ENCODE measurements at places on chromosomes 3 and 15.

DNA sequence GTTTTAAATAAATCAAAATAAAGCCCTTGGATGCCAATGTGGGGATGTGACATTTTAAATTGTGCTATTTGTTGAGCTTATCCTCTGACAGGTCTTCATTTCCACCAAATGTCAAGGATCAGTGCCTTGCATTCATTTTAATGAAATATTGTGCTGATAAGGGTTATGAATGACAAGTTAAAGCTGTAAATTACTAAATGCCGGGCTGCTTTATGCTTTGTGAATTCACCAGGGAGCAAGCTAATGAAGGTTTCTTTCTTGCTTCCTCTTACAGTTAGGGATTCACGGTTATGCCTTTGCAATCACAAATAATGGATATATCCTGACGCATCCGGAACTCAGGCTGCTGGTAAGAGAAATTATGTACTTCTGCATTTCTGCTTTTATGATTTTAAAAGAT lies 81.7 kb downstream of the LRTM1 start:
- DNase-seq = no peak

DNA sequence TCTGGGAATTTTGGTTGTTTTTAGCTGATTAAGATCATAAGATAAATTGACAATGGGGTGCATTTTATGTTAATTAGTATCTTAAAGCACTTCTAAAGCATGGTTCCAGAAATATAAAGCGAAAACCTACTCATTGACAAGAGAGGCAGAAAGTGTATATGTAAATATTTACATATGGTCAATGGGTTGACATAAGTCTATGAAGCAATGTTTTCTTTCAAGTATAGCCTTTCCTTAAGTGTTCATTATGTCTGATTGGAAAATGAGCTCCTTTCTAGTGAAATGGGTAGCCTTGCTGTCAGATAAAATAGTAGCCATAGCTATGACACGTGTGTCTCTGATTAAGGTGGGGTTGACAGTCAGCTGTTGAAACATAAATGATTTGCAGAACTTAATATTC lies 365.2 kb upstream of the AGTR1 start:
- no peak for DNase-seq

- no peak for DNase-seq
Measured at GRCh38 chr3:194205675-194206133, 69.8 kb downstream of the HES1 start.

DNA sequence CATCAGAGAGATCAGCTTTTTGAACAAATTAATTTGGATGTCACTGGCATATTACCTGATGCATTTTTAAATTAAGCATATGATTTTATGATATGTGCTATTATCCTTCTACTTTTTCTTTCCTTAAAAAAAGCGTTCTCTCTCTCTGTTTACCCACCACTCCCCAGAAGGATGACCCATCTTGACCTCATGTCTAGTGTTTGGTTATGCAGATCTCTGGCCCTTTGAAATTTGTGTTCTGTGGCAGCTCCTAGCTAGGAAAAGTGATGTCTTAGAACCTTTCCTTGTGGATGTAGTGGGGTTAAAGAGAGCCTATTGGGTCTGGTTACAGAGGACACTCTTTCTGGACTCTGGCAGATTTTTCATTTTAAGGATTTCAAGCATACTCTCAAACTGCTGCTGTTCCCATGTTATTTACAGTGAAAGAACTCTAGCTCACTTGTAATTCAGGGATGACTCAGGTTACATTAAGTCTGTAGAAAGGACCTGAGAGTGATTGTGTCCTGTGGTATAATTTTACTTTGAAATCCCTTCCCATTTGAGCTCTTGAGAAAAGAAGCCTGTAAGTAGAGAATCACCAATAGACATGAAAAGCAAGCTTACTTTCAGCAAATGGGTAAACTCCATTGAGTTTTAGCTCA lies 23.8 kb downstream of the ARHGEF26 start:
- no peak for DNase-seq

DNA sequence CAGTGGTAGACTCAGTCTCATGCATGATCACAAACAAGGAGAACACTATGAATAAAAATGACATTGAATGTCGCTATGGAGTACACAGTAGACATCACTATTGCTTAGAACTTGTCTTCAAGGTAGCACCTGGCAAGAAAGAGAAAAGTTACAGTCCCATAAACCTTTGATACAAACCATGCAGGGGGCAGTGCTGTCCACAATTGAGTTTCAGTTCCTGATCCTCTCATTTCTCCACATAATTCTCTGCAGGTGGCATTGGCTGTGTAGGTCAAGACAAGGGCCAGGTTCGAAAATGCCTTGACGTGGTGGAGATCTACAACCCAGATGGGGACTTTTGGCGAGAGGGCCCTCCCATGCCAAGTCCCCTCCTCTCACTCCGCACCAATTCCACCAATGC lies 47.9 kb downstream of the KBTBD12 start:
- no peak for DNase-seq

DNA sequence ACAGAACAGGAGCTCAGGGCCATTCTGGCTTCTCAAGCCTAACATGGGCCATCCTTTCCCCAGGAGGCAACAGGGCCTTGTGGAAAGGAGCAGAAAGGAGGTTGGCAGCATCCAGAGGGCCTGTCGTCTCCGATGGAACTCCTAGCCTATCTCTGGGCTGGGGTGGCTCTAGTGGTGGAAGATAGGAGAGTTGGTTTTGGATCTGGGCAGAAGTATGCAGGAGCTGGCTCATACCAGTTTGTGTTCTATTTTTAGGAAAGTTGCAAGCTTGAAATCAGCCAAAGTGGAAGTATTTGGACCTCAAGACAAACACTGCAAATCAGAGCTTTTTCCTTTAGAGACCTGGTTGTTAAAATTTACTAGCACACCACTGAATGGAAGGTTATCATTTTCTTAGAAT lies 35.4 kb upstream of the XCR1 start:
- no peak for DNase-seq

DNA sequence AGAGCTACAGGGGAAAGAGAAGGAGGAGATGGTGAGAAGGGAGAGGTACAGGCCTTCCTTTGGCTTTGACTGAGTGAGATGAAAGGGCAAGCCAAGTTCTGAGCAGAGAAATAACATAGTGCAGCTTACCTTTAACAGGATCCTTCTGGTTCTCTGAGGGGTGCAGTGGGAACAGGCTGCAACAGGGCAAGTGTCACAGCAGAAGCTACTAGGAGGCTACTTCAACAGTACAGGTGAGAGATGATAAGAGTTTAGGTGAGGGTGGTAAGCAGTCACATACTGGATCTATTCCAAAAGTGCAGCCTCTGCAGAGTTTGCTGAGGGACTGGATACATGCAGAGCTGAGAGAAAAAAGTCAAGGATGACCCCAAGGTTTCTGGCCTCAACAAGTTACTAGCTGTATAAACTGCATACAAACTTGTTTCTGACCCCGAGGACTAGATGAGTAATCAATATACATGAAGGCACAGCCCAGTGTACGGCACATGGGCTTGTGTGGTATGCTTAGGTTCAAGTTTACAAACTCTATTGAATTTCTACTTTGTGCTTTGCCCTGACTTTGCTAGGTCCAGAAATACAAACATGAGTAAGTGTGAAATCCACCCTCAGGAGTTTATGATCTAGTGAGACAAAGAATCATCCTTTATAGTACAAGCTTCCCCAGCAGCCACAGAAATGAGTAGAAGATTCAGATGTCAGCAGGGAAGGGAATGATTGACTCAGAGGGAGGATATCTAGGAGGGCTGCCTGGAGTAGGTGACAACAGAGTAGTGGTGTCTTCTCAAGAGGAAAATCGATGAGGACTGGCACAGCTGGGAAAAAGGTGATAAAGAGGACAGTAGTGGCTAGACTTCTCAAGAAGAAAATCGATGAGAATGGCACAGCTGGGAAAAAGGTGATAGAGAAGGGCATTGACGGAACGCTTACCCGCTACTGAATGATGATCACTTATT lies 78.2 kb upstream of the TJP1 start:
- DNase-seq = no peak

Data from stimulated activated CD4-positive, alpha-beta T cell treated with anti-CD3 and anti-CD28 coated beads, Interleukin-1b, Interleukin-23, amount 100 ng/mL, for 1 hour (primary cell).